ENCODE measurements at places on chromosomes 2 and 18.

DNA sequence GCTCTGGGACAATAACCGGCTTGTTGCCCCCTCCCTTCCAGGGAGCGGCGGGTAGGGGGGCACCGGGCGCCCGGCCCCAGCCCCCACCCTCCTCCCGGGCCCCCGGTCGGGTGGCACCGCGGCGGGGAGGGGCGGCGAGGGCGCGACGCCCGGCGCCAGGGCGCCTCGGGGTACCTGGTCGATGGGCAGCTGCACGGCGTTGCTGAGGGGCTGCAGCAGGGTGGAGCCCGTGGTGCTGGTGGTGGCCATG lies 193 bp downstream of the MBOAT2 start:
- DNase-seq = no peak

GRCh38 chr2:121071034-121071504 lies 213.9 kb downstream of the TFCP2L1 start:
- DNase-seq = no peak

GRCh38 chr2:96412307-96413258 lies 77.0 kb downstream of the NCAPH start:
- no peak for DNase-seq

GRCh38 chr2:48568547-48568946 lies 38.6 kb downstream of the STON1 start:
- no peak for DNase-seq

DNA sequence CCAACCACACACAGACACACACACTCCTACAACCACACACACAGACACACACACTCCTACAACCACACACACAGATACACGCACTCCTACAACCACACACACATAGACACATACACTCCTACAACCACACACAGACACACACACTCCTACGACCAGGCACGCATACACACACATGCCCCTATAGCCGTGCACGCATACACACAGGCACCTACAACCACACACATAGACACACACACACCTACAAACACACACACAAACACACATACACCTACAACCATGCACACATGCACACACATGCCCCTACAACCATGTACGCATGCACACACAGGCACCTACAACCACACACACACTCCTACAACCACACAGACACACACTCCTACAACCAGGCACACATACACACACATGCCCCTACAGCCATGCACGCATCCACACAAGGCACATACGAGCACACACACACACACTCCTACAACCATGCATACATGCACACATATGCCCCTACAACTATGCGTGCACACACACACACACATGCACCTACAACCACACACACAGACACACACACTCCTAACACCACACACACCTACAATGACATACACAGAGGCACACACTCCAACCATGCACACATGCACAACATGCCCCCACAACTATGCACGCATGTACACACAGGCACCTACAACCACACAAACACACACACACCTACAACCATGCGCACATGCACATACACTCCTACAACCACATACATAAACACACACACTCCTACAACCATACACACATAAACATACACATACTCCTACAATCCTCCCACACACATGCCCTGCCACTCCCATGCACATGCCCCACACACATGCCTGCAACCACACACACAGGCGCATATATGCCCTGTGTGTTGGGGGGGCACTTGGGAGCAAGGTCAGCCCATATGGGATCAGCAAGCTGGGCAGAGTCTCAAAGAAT lies 19.1 kb upstream of the TEX51 start:
- no peak for DNase-seq

Data from activated CD8-positive, alpha-beta memory T cell treated with anti-CD3 and anti-CD28 coated beads for 4 hours (primary cell).